Esophagus mucosa (tissue), 1 donor: ENCODE measurements at places on chromosomes 12 and 14.

GRCh38 chr12:49531745-49532144 lies 7.1 kb upstream of the KCNH3 start:
- no peak for ATAC-seq

DNA sequence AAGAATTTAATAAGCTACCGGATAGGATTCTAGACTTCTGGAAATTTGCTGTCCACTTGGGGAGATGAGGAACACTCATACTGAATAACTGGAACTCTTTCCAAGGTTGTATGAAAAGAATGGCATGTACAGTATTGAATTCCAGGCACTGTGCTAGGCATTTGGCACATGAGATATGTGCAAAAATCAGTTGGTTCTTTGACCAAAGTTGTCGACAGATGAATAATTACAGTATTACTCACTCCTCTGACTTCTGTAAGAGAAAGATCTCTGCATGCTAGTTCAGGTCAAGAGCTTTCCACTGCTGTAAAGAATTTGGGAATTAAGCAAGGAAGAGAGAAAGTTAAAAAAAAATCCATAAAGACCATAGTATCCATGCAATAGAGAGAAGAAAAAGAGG lies 764.7 kb downstream of the BCL11B start:
- peak; percentile 34 for ATAC-seq

DNA sequence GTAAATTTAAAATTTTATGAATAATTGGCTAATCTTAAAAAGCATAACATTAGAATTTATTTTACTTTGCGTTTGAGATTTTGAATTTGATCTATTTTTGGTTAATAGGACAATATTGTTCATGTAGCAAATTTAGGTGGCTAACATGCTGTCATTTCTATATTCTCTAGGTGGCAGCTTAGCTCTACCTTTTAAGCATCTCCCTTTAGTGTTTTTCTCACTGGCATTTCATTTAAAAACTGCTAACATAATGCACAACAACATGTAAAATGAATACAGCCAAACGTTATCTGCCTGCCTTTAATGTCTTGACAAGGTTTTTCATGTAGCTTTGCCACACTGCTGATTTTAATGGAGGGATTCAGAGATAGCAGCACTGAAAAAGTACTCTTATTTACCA lies 272.4 kb upstream of the FBXO33 start:
- ATAC-seq, result no peak

DNA sequence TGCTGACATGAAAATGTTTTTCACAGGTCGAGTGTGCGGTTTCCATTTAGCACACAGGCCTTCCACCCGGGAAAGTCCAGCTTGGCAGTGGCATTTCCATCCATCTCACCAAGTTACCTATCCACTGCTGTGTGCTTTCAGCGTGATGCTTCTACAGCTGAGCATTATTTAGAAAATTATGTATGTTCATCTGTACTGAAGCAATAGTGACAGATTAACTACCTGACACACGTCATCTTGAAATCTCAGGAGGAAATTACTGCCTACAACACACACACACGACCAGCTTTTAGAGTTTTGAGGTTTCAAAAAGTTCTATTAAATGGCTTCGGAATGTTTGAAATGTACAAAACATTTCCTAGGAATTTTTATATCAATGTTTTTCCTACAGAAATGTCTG lies 39.4 kb downstream of the IFNG-AS1 start:
- ATAC-seq, result no peak

DNA sequence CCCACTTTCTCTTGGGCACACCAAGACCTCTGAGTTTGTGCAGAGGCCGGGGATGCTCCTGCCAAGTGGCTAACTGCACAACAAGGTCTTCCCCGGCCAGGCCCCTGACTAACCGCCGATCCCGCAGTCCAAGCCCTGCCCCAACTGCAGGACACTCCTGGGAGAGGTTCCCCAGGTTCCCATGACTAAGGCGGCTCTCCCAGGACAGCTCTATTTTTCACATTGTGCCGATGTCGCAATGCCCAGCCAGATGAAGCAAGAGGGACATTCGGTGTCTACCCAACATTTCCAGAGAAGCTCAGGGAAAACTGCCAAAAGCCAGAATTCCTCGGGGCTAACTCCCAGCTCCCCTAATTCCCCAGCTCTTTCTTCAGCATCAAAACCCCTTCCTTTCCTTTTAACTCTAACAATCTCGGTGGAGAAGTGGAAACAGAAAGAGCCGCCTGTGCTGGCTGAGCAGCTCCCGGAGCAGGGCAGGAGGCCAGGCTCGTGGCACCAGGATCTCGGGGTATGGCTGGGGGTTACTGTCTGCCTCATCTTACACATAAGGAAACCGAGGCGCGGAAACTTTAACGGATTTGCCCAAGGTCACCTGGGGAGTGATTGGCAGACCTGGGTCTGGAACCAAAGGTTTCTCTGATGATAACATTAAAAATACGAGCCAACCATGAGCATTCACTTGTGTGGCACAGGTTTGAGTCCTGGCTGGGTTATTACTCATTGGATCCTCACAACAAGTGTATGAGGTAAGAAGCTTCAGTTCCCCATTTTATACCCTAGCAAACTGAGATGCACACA lies 318.2 kb downstream of the BCL11B start:
- peak; percentile 66 for ATAC-seq

GRCh38 chr12:53068811-53069585 lies 10.2 kb downstream of the SPRYD3 start:
- ATAC-seq, result peak; percentile 13

DNA sequence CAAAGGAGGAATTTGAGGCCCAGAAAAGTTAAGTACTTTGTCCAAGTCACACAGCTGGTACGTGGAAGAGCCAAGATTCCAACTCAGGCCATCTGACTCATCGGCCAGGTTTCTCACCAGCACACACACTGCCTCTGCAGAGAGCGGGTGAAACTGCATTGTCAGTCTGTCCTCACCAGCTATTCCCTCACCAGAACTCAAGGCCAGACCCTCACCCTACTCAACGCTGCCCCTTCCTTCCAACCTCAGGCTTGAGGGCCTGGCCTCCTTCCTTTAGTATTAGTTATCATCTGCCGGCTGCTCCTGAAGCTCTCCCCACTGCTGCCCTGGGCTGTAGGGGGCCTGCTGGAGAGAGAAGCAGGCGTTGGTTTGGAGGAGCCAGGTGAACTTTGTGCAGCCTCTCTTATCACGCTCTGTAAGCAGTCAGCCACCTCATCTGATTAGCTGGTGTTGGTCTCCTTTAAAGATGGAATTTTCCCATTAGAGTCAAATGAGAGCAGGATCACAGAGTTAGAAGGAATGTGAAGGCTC lies 16.6 kb upstream of the PLEK2 start:
- ATAC-seq, result peak; percentile 56

- ATAC-seq, result no peak
Measured at GRCh38 chr12:114750917-114751316, 66.9 kb upstream of the TBX3 start.

- no peak for ATAC-seq
Measured at GRCh38 chr14:84750763-84751554, 779.0 kb upstream of the FLRT2 start.

DNA sequence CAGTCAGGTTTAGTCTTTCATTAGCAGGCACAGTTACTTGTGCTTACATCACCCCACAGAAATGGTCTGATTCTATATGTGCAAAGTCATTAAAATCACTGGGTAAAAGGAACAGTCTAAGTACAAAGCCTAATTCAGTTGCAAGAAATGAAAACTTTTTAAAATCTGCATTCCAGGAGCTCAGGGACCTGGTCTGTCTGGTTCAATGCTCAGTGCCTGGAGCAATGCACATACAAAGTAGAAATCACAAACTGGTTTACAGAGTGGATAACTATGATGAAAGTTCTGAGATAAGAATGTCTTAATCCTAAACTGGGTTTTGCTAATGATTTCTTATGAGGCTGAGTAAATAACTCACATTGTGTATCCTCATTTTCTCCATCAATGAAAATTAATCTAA lies 28.7 kb downstream of the LMNTD1 start:
- ATAC-seq, result no peak

GRCh38 chr12:128059621-128060370 lies 207.2 kb upstream of the TMEM132C start:
- no peak for ATAC-seq

DNA sequence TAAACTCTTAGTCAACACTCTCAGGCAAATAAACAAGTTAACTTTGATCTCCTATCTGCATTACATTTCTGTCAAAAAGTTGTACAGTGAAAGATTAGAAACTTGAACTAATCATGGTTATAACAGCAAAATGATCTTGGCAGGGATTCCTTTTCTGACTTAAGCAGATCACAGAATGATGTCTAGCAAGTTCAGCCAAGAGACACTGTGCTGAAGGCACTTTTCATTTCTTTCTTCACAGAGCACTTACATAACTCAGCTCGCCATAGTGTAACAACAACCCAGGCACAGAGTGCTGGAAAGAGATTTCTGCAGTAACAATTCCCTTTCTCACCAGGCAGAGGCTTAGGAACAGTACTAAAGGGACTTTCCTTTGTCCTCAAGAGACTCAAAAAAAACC lies 19.6 kb upstream of the CSRP2 start:
- peak; percentile 70 for ATAC-seq

DNA sequence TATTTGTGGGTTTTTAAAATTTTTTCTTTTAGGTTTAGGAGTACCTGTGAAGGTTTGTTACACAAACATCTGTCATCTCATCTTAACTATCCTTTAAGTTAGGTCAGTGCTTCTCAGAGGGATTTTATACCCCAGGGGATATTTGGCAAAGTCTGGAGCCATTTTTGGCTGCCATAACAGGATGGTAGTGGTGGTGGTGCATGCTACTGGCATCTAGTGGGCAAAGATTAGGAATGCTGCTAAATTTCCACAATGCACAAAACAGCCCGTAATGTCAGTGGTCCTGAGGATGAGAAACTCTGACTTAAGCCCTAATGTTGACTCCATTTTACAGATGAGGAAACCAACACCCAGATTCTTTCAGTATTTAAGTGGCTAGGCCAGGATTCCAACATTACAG lies 85.2 kb upstream of the MYF6 start:
- no peak for ATAC-seq

GRCh38 chr12:127550271-127550670 lies 716.7 kb upstream of the TMEM132C start:
- ATAC-seq, result no peak

DNA sequence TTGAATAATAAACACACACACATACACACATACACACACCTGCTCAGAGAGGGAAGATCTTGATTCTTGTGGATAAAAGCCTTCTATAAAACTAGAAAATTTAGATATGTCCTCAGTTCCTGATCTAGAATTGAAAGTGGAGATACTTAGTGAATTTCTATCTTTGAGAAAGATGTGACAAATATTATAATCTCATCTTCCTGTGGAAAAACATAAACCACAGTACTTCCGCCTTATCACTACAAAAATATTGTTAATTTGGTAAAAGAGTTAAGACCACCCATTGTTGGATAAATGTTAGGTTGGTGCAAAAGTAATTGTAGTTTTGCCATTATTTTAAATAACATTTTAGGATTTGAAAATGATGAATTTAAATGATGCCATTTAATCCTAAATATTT lies at the start of gene KLRK1:
KLRK1 (minus strand) TSS at position 138 of the 400 bp plus-strand sequence. CDS start 1,231 bp downstream, outside the sequence.
- ATAC-seq, result no peak

DNA sequence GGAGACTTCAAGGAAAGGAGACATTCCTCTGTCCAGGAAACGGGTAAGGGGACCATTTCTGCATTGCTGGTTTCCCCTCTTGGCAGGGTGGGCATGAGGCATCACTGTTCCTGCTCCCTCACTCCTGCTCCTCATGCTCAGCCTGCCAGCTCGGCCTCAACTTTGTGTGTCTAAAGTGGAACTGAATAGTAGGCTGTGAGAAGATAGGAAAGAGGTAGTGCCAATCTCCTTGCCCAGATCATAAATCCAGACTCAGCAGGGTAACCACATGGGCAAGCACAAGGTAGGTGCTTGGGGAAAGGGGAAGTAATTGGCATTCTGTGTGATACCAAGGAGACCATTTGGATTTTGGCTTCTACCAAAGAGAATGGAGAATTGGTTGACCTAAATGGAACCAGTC lies 2.6 kb downstream of the LTB4R start:
- ATAC-seq, result no peak
